Hepatocyte (in vitro differentiated cells): ENCODE measurements at places on chromosomes 5 and 9. TPM values are rescaled to one million over a fixed set of nuclear protein-coding genes. Genes with fewer than 3 reads are reported as not detected.

OMD gene
- 0.17 and 0.28 TPM in 2 replicates for total RNA-seq

DNA sequence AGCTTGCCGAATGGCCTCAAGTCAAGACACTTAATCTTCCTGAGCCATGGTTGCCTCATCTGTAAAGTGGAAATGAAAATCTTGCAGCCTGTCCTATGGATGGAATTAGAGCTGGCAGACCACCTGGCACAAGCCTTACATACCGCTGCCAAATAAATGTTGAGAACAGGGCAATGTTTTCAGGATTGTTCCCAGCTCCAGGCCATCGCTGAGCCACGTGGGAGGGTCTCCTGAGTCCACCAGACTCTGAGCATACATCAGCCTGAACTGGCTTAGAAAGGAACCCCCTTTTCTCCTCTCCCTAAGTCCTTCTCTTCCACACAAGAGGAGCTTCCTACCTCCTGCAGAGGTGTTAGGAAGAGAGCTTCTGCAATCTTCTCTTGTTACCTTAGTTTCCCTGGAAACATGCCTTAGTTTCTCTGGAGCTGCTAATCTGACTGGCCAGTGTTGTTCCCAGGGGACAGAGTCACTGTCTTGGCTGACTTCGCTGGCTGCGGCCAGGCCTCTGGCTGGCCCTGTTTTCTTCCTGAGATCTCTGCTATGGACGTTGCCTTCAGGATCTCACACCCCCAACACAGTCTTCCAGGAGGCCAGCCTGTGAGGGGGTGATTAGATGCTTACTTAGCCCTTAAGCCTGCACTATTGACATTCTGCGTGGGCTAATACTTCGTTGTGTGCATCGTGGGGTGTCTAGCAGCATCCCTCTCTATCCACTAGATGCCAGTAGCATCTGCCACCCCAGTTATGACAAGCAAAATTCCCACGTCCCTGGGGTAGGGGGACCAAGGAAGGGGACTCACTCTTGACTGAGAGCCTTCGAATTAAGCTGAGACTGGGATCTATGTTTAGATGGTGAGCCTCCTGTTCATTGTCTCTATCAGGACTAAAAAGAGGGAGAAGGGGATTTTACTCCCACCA is 62.2 kb downstream of the BOD1 start:
- DNase-seq: no peak

DNA sequence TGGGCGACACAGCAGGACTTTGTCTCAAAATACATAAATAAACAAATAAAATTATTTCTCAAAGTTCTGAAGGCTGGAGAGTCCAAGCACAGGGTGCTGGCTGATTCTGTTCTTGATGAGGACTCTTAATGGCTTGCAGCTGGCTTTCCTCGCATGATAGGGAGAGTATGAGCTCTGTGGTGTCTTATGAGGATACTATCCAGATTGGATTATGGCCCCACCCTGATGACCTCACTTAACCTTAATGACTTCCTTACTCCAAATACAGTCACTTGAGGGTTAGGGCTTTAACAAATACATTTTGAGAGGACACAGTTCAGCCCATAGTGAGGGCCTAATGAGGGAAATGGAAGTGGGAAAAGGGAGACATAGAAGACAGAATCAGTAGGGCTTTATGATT is 87.7 kb downstream of the FOCAD start:
- no peak for DNase-seq

GRCh38 chr5:158235159-158235547 is 376.2 kb upstream of the CLINT1 start:
- DNase-seq: no peak

- no peak for DNase-seq
Observed at GRCh38 chr5:38494763-38495162, 61.7 kb downstream of the LIFR start.
